ENCODE measurements at places on chromosomes 2 and 18.

DNA sequence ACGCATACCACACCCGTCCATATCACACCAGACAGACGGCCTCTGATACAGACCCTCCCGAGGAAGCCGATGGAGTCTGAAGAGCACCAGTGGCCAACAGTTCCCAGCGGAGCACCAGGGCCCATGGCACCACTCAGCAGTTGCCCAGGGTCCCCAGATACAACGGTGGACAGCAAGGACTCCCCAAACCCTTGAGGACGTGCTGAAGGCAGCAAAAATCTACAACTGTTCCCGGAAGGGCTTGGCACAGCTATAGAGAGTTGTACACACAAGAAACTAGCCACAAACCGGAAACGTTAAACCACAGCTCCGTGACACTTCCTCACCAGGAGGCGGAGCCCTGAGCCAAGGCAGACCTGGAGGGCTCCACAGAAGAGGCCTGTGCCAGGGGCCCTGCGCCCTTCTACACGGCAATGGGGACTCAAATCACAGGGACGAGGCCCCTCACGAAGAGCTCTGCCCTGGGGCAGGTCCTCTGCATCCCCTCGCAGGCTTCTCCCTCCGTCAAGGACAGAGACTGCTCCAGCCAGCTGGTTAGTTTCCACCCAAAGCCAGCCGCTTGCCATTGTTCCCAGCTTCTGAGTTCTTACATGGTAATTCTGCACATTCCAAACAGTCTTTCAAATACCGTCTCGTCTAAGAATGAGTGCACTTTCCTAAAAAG lies 133.4 kb downstream of the HDAC4 start:
- DNase-seq, result peak; percentile 96

- no peak for DNase-seq
Observed at GRCh38 chr2:192957425-192957824, 762.7 kb upstream of the TMEFF2 start.

GRCh38 chr2:160322320-160322719 lies 122.2 kb upstream of the ITGB6 start:
- no peak for DNase-seq

GRCh38 chr2:154637456-154637855 lies 61.0 kb upstream of the KCNJ3 start:
- DNase-seq, result no peak

- DNase-seq, result no peak
Observed at GRCh38 chr18:60092073-60092472, 192.3 kb downstream of the PMAIP1 start.

DNA sequence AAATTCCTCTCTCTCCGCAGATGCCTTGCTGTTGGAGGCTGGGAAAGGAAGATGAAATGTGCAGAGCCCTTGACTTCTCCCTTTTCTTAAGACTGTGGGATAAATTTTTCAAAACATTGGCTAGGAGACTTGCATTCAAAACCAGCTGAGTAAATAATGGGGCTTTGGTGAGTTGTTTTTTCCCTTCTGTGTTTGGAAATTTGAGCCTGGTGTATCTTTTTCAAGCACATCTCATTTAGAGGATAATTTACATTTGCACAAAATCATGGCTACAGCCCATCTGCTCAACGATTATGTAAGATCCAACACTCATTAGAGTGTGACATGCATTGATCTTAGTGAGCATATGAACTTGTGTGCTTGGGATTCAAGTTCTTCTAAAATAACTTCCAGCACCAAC lies 112.1 kb upstream of the ATP8B1 start:
- DNase-seq, result no peak

DNA sequence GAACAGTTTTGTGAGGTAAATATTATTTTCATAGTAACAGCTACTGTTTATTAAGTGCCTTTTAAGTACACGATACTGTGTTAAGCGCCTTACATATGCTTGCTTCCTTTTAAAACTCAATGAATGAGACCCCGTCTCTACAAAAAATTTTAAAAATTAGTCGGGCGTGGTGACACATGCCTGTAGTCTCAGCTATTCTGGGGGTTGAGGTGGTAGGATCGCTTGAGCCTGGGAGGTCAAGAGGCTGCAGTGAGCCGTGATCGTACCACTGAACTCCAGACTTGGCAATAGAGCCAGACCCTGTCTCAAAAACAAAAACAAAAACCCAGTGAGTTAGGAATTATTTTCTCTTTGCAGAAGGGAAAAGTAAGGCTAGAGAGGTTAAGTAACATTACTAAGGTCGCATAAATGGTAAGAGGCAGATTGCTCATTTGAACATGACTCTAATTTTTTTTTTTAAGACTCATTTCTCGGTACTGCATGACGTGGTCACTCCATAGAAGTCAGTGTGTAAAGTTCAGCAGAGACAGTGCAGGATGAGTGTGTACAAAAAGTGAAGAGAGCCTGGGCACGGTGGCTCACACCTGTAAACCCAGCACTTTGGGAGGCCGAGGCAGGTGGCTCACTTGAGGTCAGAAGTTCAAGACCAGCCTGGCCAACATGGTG lies 1.1 kb downstream of the METAP1D start:
- no peak for DNase-seq

- DNase-seq, result no peak
Observed at GRCh38 chr18:42418121-42418520, 463.1 kb downstream of the PIK3C3 start.

DNA sequence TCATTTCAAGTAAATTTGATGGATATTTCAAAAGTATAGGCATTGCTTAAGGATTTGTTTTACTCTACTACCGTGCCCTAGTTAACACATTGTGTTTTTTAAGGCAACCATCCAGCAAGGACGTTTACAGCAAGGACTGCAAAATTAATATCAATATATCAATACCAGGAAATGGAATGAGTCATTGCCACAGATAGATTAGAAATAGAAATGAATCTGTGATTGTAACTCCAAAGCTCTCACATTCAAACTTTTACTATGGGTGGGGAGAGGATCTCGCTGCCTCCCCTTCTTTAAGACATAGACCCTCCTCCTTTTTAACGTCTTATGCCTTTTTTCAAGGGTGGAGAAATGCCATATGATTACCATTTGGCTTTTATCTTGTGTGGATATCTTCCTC lies 3.8 kb downstream of the CD28 start:
- no peak for DNase-seq

DNA sequence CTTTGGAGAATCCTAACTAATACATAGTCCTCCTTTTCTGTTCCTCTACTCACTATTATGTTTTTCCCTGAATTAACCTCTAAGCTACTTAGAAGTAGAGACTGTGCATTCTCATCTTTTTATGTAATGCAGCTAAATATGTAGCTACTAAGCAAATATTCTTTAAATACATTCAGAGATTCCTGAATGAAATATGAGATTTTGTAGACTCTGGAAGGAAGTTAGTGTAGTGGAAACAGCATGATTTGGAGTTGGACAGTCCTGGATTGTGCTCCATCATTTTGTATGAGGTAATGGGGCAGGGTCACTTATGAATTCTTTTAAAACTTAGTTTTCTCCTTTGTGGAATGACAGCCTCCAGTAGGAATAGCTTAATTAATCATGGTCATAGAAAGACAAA lies 24.7 kb upstream of the NT5C1B start:
- no peak for DNase-seq

Data from MV-4-11 (cell line).